ENCODE measurements at places on chromosomes 11 and 22.
A peak's percentile ranks its signal among the peaks of the same experiment; 100 is the strongest.

GRCh38 chr11:110092111-110092514 is 1.1 kb upstream of the ZC3H12C start:
- peak; percentile 54 for DNase-seq

DNA sequence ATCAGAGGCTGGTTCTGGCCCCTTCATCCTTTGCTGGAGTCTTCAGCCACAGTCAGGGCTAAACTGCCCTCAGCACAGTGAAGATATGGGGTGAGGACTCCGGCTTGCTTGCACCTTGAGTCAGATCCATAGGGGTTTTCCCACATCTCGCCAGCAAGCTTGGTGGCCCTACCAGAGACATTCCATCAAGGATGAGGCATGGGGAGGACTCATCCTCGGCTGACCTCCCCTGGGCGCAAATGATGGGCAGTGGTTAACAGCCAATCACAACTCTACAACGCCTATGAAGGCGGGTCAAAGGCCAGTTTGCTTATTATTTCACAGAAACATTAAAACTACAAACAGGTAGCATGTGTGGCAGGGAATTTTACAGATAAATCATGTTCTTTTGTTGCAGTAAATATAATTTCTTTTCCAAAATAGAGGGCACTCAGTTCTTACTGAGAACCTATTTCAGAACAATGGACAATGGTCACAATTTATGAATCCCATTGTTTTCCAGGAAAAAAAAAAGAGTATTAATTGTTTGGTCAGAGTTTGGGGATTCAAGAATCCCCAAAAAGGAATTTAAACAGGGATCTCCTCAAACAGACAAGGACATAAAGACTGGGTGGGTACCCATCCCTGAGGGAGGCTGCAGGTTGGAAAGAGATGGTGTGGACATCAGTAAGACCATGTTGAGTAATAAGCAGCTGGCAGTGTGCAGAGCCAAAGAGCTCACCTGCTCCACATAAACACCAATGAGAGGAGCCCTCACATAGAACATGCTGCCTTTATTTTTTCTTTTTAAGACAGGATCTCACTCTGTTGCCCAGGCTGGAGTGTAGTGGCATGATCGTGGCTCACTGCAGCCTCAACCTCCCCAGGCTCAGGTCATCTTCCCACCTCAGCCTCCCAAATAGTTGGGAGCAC is 14.8 kb downstream of the PLAAT3 start:
- DNase-seq, result peak; percentile 83

DNA sequence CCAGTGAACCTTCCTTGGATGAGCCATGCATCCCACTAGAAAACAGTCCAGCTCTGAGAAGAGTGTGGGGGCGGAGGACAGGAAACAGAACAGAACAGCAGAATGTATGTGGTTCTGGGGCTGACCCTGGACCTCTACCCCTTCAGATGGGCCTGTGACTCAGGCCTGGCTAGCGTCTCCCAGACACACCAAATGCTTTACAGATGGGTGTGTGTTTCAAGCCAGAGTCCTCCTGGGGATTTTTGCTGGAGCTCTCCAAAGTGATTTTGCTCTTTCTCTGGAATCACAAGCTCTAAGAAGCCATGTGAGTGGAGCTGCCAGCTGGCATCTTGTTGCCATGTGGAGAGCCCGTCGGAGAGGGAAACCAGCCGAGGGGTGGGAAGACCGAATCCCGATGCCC is 13.2 kb upstream of the C1QTNF4 start:
- peak; percentile 85 for DNase-seq

DNA sequence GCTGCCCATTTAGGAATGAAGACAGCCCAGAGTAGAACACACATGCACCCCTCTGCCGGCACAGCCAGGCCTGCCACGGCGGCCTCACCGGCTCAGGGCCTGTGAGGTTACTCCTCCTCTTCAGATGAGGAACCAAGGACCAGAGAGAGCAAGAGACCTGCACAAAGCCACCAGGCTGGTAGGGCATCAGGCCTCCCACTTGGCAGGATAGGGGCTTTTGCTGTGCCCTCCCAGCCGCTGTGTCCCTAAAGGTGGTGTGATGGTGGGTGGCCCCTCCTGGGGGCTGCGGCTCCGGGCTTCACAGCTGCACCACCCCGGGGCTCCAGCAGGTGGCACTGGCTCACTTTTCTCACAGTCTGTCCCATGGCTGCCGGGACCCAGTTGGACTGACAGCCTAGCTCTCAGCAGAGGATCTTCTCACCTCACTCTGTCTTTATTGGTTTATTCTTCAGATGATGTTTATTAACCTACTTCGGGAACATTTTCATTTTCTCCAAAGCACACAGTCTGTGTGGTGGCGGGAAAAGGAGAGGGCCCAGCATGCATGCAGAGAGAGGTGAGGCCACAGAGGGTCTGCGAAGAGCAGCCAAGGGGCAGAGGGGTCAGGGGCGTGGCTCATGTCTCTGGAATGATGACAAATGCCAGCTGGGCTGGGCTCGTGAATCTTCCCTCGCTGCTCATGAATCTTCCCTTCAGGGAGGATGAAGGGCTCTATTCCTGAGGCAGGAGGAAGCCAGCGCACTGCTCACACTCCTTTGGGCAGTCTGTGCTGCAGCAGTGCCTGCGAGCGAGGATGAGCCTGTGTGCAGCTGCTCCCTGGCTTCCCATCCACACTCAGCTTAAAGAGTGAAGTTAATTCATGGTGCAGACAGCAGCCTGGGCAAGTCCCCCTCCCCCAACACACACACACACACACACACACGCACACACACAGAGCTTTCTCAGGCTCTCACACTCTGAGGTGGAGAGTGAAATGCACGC is 101.1 kb upstream of the PITPNB start:
- peak; percentile 43 for DNase-seq

GRCh38 chr11:35484435-35484834 is 41.0 kb downstream of the PAMR1 start:
- peak; percentile 57 for DNase-seq

- no peak for DNase-seq
These were observed 1015.8 kb downstream of the BRD1 start for GRCh38 chr22:48811885-48812284.

- no peak for DNase-seq
These were observed 22.6 kb downstream of the RTN4RL2 start for GRCh38 chr11:57482782-57483561.

DNA sequence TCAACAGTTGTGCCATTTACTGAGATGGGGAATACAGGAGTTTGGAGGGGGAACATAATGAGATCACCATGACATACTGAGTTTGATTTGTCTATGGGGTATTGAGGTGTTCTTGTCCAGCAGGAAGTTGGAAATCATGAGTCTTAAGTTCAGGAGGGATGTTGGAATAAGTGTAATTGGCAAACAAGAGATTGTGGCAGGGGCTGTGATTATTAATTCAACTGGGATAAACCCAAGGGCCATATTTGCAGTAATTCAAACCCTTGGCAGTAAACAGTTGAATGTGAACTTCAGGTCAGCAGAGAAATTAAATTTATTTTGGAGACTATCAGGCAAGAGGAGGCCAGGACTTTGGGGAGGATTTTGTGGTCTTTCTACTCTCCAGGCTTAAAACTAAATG is 33.4 kb downstream of the ADM start:
- DNase-seq, result no peak

DNA sequence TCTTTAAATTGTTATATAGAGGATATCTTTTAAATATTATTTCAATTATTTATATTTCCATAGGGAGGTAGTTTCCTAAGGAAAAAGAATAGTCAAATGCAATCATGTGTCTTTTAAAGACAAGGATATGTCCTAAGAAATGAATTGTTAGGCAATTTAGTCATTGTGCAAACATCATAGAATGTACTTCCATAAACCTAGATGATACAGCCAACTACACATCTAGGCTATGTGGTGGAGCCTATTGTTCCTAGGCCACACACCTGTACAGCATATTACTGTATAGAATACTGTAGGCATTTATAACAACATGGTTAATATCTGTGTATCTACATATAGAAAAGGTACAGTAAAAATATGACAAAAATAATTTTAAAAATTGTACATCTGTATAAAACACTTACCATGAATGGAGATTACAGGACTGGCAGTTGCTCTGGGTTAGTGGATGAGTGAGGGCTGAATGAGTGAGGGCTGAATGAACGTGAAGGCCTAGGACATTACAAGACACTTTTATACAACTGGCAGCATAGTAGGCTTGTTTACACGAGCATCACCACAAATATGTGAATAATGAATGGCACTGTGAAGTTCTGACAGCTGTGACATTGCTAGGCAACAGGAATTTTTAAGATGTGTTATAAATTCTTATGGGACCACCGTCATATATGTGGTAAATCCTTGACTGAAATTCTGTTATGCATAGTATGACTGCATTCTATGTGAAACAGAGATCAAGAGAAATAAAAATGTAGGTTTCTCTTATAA is 1879.0 kb upstream of the RAG2 start:
- no peak for DNase-seq
